Thymus (tissue), 14 donors: ENCODE measurements at places on chromosomes 16 and 17. TPM values are rescaled to one million over a fixed set of nuclear protein-coding genes. Genes with fewer than 3 reads are reported as not detected.

DNA sequence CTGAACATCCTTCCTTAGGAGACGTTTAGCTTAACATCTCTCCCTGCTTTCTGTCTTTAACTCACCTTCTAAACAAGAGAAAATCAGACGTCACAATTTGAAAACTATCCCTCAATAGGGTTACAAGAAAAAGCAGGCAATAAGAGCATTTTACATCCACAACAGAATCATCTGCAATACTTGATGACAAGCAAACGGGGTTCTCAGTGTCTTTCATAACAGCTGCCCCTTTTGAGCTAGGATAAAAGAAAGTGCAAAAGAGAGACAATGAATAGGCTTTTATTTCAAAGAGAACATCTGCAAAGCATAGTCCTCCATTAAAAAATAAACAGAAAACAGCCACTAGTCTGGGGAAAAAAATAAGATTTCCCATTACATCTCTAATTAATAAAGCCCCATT is 13.2 kb downstream of the XYLT1 start:
- no peak overlapping the region for H3K27ac ChIP-seq
- H3K4me1 ChIP-seq: peaks cover 28% of the 10 kb centered on the region
- no peak for DNase-seq
- H3K4me3 ChIP-seq: no peak overlapping the region
- H3K27me3 ChIP-seq: no peaks in the 10 kb centered on the region

GRCh38 chr17:59332749-59333377 is 1.4 kb downstream of the YPEL2 start:
- no peak overlapping the region for H3K27ac ChIP-seq
- peak overlapping the region; percentile 58 for H3K4me3 ChIP-seq
- no peaks in the 10 kb centered on the region for H3K27me3 ChIP-seq

GRCh38 chr17:67855504-67856324 is 30.4 kb downstream of the BPTF start:
- no peak for DNase-seq
- no peaks in the 10 kb centered on the region for H3K27me3 ChIP-seq
- no peak overlapping the region for H3K27ac ChIP-seq
- H3K4me3 ChIP-seq: no peak overlapping the region

GRCh38 chr16:72508191-72508590 is 336.2 kb upstream of the PMFBP1 start:
- no peak overlapping the region for H3K27ac ChIP-seq
- H3K4me1 ChIP-seq: no peaks in the 10 kb centered on the region
- H3K4me3 ChIP-seq: no peak overlapping the region

DNA sequence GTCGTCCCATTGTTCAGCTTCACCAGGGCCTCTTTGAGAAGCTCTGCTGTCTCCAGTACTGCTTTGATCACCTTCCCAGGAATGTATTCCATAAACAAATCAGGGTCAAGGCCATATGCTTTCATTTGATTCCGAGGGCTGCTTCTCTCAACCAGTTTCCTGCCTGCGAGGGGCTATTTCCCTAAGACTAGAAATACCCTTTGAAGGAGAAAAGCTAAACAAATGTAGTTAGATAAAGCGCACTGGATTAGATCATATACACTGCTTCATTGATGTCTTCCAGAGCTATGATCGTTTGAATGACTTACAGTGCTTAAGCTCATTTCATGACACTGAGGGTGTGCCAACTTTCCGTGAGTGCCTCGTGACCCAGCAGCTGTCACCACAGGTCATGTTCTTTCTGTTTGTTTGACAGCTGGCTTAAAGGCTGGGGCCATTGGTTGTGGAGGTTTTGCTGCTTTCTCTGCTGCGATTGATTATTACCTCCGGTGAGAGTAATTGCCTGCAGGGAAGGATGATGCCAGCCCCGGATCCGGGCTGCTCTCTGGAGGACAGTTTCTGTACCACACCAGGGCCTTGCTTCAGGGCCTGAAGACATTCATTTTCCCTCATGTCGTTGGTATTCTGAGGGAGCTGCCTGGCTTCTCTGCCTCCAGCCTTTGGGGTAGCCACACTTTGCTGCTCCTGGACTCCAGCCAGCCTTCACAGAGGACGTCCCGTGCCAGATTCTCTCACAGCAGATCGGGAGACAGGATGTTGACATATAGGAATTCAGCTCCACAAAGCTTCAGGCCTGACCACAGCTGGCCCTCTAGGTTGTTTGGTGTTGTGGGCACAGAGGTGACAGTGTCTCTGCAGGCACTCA is 3.9 kb downstream of the TIMM22 start:
- peaks cover 42% of the 10 kb centered on the region for H3K36me3 ChIP-seq
- H3K27me3 ChIP-seq: no peaks in the 10 kb centered on the region

Gene KRTAP16-1
- not detected for total RNA-seq
